ENCODE measurements at places on chromosomes 16 and 17.

- peak; percentile 36 for DNase-seq
Measured at GRCh38 chr16:88936556-88937205, 40.3 kb downstream of the CBFA2T3 start.

GRCh38 chr17:37148156-37148555 is 199.4 kb downstream of the AATF start:
- no peak for DNase-seq

DNA sequence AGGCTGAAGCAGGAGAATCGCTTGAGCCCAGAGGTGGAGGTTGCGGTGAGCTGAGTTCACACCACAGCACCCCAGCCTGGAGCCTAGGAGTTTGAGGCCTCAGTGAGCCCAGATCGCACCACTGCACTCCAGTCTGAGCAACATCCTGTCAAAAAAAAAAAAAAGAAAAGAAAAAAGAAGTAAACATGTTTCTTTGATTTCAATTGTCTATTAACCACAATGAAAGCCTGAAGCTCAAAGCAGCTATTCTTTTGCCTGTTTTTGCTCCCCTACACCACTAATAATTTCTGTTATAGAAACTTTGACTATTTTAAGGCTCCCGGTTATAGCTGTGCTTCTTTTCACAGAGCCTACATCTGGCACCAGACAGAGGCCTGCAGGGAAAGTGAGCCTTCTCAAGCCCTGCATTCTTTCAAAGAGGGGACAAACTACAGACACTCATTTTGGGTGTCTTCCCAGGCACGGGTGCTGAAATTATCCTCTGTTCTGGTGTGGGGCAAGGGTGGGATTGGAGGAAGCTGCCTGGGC is 14.2 kb upstream of the SLC52A1 start:
- no peak for DNase-seq

GRCh38 chr17:70478902-70479301 is 309.6 kb downstream of the KCNJ2 start:
- no peak for DNase-seq

- DNase-seq: no peak
Measured at GRCh38 chr17:39965017-39965699, 2.4 kb downstream of the GSDMA start.

DNA sequence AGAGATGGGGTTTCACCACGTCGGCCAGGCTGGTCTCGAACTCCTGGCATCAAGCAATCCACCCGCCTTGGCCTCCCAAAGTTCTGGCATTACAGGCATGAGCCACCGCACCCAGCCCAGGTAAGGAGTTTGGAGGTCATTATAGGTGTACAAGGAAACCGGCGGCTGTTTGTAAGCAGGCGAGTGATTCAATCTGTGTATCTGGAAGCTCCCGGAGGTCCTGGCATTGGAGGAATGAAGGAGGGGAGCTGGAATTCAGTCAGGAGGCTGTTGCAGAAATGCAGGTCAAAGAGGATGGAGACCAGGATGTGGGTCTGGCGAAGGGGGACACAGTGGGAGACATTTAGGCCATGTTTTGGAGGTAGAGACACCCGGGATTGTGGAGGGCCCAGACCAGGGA is 18.8 kb downstream of the CDC42EP4 start:
- no peak for DNase-seq

DNA sequence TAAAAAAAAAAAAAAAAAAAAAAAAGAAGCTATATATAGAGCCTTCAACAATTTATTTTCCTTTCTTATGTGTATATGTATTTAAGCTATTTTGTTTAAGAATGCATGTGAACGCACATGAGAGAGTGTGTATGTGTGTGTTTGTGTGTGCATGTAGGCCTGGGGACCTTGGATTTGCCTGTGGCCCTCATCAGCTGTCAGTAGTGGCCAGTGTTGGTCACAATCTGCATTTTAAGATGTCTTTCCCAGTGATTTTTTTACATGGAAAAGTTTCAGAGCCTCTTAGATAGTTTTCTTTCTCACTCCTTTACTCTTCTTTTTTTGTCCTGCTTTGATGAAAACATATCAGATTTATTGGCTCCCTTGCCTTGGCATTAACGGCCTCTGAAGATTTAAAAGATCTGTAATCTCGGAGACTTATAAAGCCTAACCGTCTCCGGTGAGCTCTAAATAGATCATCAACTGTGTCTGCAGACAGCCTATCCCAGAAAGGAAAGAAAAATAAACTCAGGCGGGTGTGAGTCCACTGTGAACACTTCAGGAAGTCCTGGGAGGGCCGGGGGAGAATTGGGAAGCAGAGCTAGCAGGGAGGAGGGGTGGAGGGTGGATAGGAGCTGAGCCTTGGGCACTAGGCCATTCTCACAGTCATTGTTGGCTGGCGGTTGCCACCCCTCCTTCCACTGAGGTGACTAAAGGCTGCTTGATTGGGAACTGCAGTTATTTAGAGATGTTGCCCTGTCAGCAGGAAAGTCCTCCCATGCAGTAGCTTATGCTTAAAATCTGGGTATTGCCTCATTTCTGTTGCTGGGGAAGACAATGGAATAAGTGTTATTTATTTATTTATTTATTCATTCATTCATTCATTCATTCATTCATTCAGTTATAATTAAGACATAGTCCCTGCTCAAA is 86.8 kb downstream of the WWP2 start:
- DNase-seq: no peak

- DNase-seq: no peak
Measured at GRCh38 chr17:74679374-74679773, 33.3 kb downstream of the CD300LF start.

DNA sequence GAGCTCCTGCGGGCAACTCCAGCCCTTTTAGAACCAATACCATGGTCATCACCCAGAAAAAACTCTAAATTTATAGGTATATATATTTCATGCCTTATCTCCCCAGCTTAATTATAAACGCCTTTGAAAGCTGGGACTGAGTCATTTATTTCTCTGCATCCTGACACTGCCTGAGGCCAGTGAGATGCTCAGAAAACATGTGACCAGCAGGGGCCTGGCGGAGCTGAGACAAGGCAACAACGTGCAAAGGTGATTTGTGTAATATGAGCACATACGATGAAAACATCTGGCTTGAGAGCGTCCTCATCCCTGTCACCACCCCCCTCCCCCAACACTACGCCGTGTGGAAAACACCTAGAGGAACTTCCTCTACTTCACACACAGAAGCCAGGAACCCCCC is 22.7 kb downstream of the NXN start:
- no peak for DNase-seq

- DNase-seq: no peak
Measured at GRCh38 chr16:10584981-10585438, 4.6 kb upstream of the EMP2 start.

- DNase-seq: peak; percentile 62
Measured at GRCh38 chr16:54930005-54930868, at the start of gene IRX5. Gene IRX5, plus strand, starts transcription at chr16:54930865. Its CDS starts 334 bp downstream, at chr16:54931199.

DNA sequence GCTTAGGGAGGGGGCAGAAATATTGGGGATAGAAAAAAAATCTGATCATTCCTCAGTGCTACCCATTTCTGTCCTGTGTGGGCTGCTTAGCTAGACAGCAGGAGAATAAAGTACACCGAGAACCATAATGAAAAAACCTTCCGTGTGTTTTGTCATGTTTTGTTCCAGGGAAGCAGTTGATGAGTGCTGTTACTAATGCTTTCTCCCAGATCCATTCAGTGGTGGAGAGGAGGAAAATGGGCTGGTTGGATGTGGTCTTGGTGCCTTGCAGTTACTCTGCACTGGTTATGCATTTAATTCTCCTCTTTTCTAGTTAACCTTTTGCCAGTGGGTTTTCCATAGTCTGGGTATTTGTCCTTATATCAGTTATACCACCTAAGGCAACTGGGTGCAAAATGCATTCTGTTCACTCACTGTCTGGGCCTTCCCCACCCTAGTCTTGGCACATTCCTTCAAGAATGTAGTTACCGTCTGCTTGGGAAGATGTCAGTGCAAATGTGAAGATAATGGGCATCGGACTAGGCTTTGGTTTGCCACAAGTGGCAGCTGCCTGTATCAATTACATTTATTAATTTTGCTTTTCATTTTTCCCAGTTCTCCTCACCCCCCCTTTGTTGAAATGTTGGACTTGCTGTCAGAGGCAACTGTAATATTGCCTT is 9.3 kb upstream of the TBKBP1 start:
- no peak for DNase-seq

- DNase-seq: peak; percentile 40
Measured at GRCh38 chr16:12356632-12357340, 380.3 kb downstream of the SNX29 start.

- DNase-seq: no peak
Measured at GRCh38 chr17:27413315-27413714, 42.9 kb upstream of the KSR1 start.

GRCh38 chr17:77657839-77658238 is 300.7 kb upstream of the TNRC6C start:
- no peak for DNase-seq

DNA sequence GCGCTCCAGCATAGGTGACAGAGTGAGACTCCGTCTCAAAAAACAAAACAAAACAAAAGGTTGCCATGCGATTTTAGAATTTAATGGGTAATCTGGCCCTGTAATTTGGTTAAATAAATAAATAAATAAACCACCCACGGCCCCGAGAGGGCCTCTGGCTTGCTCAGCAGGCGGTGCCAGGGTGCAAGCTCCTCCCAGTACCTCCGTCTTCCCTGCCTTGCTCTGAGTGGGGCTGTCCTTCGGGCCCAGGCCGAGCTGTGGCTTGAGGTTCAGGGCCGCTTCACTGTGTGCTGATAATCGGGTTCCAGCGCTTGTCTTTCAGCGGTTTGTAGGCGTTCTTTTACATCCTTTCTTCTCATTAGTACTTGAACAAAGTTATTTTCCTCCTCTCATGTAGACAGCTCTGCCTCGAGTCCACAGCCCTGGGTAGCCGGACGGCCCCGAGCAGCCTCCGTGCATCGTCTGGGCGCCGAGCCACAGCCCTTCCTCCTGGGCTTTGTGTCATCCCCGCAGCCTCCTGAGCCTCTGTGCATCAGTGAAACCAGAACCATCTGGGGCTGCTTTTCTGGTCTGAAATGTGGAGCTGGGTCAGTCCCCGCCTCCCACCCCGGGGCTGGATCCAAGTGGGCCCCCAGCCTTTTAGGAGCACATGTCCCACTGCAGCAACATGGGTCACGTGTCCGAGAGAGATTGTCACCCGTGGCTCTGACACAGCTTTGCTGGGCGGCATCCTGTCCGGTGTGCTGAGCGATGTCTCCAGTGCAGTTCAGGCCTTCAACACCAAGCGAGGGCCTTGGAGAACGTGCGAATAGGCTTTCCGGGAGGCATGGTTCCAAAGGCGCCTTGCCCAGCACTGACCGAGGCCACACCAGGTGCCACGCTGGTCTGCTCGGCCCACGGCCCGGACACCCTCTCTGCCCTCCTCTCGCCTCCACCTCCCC is 157.4 kb upstream of the CHMP6 start:
- no peak for DNase-seq

DNA sequence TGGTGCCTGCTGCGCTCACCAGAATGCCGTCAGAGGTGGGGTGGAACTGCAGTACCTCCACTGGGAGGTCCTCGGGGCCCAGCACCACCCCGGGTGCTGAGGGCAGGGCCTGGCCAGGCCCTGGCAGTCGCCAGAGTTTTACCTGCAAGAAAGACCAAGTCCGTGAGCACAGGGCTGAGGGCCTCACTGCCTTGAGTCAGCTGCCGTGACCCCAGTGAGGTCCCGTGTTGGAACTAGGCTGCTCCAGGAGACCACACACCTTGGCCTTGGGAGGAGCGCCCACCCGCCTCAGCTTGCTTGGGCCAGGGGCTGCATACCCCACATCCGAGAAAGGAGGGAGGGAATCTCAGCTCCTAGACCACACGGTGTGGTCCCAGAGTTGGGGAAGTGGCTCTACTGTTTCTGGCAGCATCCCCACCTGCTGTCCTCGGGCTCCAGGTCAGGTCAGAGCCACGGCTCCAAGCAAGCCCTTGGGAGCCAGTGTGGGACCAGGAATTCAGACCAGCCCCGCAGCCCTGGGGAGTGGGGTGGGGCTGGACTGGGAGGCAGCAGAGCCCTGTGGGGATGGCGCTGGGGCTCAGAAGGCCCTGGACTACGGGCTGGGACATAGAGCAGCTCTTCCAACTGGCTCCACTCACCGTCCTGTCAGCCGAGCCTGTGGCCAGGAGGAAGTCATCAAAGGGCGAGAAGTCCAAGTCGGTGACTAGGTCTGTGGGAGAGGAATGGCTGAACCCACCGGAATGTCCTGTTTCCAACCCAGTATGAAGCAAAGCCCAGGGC is 8.7 kb downstream of the CORO7 start:
- DNase-seq: no peak

DNA sequence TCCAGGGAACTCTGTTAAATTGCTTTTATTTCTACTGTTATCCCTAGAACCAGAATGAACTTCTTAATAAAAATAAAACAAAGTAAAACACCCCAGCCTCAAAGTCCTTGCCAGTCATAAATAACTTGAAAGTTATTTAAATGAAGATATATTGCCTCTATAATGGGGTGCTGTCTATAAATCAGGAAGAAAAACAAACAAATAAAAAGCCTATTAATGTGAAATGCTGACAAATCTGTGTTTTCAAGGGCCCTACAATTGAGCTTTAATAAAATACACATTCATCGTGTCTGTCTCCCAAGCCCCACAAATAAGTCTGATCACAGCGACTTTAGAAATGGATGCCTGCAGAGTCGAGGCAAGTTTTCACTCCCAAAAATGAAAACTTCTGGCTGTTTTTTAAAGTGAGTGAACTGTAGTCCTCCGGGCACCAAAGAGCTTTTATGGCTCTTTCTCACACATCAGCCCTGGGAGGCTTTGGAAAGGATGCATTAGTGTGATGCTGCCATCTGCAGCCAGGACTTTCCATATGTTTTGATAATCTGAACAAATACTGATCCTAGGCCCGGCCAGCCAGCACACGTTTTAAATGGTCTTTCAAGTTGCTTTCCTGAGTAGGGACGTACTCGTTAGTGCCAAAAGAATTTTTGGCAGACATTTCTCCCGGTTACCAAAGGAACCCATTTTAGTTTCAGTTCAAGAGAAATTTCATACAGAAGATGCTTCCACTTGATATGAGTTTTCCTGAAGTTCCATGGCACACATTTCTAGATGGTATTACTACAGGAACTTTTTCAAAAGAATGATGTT is 16.3 kb downstream of the NACA2 start:
- peak; percentile 8 for DNase-seq

GRCh38 chr16:69566240-69566980 is 644 bp downstream of the NFAT5 start:
- DNase-seq: peak; percentile 51

GRCh38 chr16:64872101-64872500 is 249.8 kb downstream of the CDH11 start:
- no peak for DNase-seq

DNA sequence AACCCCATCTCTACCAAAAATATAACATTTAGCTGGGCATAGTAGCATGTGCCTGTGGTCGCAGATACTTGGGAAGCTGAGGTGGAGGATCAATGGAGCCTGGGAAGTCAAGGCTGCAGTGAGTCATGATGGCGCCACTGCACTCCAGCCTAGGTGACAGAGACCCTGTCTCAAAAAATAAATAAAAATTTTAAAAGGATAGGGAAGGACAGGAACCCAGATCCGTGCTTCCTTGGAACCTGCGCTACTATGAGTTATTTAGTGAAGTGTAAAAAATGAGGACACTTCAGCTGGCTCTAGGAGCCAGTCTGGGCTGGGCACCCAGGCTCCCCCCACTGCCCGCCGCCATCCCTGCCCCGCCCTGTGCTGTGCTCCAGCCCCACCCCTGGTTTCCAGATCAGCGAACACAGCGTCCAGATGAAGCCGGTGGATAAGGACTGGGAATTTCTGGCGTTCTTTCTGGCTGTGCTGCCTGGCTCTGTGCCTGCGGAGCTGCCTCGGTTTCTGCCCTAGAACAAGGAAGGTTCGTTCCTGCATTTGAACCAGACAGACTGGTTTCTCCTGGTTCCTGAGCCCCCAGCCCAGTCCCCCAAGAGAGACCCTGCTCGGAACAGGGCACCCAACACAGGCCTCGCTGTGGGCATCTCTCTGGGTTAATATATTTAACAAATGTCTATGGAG is 18.5 kb downstream of the PLLP start:
- DNase-seq: peak; percentile 83
